ENCODE measurements at places on chromosomes 2 and 18.

GRCh38 chr2:150293771-150294170 is 193.7 kb downstream of the RND3 start:
- DNase-seq: no peak

- DNase-seq: no peak
These were observed 404.0 kb upstream of the RAB6C start for GRCh38 chr2:129575431-129575830.

- DNase-seq: no peak
These were observed 98.1 kb downstream of the SPATS2L start for GRCh38 chr2:200404615-200405014.

DNA sequence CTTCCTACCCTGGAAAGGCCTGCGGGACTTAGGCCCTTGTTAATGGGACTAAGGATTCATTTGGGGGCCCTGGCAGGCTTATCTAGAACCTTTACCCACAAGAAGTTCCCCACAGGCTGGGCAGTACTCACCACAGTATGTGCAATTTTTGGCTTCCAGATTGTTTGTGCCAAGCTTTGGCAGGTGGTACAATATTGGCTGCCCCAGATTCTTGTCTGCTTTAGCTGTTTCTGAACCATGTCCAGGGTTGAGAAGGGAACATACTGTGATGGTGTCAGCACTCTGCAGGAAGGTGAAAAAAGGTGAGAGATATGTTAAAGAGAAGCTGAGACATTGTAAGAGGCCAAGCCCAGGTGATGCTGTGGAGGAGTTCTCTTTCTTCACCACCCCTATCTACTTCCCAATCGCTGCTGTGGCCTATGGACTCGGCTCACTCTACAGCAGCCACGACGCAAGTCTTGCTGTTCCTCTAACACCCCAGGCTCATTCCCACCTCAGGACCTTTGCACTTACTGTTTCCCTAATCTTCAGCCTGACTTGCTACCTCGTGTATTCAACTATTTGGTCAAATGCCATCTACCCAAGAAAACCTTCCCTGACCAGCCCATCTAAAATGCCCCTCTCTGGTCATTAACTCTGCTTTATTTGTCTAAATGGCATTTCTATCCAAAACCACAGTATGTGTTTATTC is 9.2 kb downstream of the SLC4A5 start:
- no peak for DNase-seq

GRCh38 chr18:74994502-74995418 is 214.2 kb downstream of the PTGR3 start:
- DNase-seq: no peak

DNA sequence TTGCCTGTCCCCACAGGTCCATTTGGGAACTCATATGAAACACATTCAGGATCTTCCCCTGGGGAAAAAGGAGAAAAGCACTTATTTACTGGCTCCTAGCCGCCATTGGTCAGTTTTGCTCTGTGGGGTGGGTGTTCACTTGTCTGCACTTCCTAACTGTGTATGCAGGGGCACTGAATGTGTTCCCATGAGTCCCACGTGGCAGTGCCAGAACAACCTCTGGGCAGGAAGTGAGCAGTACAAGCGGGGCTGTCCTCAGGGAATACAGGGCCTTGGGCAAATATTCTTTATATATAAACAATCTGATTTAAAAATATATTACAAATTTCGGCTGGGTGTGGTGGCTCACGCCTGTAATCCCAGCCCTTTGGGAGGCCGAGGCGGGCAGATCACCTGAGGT is 21.8 kb upstream of the CTIF start:
- DNase-seq: no peak

DNA sequence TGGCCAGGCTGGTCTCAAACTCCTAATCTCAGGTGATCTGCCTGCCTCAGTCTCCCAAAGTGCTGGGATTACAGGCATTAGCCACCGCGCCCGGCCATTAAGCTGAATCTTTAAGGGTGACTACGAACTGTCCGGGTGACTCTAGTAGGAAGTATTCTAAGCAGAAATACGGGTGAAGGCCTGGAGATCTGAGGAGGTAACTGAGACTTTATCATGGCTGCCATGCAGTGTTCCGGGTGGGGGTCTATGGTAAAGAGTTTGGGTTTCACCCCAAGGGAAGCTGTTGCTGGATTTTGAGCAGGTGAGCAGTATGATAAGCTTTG is 20.1 kb upstream of the ROCK2 start:
- no peak for DNase-seq

- peak; percentile 39 for DNase-seq
These were observed 60.2 kb upstream of the TXNDC2 start for GRCh38 chr18:9825571-9826073.

GRCh38 chr2:25528173-25528572 is 145.2 kb downstream of the DTNB start:
- peak; percentile 26 for DNase-seq

- DNase-seq: no peak
These were observed 39.7 kb downstream of the HS6ST1 start for GRCh38 chr2:128279009-128279408.

GRCh38 chr2:26469092-26469710 is 8.7 kb downstream of the OTOF start:
- DNase-seq: peak; percentile 47

DNA sequence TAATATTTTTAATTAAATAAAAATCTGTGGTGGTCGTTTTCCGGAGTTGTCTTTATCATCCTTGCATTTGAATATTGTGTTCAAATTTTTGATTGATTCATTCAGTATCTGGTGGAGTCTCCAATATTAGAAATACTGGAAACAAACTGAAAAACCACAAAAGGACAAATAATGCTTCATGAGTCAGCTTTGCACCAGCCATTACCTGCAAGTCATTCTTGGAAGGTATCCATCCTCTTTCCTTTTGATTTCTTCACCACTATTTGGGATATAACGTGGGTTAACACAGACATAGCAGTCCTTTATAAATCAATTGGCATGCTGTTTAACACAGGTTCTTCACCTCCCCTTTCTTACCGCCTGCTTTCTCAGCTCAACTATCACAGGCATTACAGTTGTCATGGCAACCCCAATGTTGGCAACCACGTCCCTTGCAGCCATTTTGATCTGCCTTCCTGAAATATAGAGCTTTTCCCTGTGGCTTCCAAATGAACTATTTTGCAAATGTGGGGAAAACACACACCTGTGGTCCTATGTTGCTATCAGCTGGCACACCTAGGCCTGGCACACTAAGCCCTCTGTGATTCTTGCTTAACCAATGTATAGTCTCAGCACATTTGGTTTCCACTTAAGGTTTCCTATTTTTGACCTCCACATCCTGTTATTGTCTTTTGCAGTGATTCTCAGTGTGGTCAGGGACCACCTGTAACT is 6.5 kb downstream of the CTLA4 start:
- no peak for DNase-seq

- DNase-seq: no peak
These were observed 46.3 kb downstream of the TNFRSF11A start for GRCh38 chr18:62371436-62371835.

DNA sequence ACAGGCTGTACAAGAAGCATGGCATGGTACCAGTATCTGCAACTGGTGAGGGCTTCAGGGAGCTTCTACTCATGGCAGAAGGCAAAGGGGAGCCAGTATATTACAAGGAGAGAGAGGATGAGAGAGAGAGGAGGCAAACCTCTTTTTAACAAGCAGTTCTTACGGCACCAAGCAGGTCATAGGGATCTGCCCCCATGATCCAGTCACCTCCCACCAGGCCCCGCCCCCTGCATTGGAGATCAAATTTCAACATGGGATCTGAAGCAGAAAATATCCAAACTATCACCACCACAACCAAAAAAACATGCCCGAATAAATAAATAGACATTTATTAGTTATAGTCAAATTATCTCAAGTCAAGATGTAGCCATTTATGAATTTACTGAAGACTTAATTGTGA is 14.5 kb upstream of the SLC35F5 start:
- no peak for DNase-seq

DNA sequence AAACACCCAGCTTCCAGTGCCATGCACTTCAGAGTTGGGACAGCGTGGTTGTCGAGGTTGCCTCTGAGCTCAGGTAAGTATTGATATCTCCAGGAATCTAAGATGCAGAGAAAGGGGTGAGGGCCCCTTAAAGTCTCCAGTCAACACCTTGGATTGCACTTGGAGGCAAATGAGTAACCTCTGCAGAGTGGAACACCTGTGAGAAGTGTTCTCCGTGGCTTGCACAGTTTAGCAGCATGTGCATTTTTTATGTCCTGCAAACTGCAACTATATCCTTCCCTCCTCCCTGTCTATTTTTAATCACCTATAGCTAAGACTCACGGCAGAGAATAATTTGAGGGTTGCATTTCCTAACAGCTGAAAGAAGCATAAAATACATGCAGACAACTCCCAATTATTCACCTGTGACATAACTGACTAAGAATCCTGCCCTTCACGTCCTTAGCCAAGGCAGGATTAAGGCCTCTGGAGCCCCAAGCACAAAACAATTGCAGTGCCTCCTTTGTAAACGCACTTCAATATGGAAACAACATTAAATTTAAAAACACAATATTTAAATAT is 1.6 kb upstream of the ZNF385B start:
- DNase-seq: no peak

- DNase-seq: no peak
These were observed 43.9 kb upstream of the PLEKHM3 start for GRCh38 chr2:208069186-208069585.

GRCh38 chr18:72502671-72503431 is 41.3 kb downstream of the CBLN2 start:
- DNase-seq: no peak

GRCh38 chr2:225471482-225471881 is 72.0 kb downstream of the NYAP2 start:
- DNase-seq: no peak

GRCh38 chr2:231336236-231336635 is 59.3 kb upstream of the B3GNT7 start:
- no peak for DNase-seq

DNA sequence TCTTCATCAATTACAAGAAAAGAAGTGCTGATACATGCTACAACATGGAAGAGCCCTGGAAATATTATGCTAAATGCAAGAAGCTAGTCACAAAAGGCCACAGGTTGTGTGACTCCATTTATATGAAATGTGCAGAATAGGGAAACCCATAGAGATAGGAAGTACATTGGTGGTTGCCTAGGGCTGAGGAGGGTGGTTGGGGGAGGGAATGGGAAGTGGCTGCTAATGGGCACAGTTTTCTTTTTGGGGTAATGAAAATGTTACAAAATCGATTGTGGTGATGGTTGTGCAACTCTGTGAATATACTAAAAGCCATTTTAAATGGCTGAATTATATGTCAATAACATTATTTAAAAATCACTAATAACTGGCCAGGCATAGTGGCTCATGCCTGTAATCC is 24.3 kb upstream of the RESP18 start:
- DNase-seq: no peak

- peak; percentile 33 for DNase-seq
These were observed 68.6 kb upstream of the MAL start for GRCh38 chr2:94956797-94957391.

GRCh38 chr18:68449292-68449691 is 265.6 kb downstream of the TMX3 start:
- DNase-seq: no peak

Measured in H54 (cell line).